ENCODE measurements at places on chromosomes 16 and 17.

GRCh38 chr17:20263595-20263994 lies 203.7 kb downstream of the LGALS9B start:
- DNase-seq: no peak

- peak; percentile 28 for DNase-seq
Observed at GRCh38 chr17:77269696-77270681, 129.2 kb downstream of the SEC14L1 start.

DNA sequence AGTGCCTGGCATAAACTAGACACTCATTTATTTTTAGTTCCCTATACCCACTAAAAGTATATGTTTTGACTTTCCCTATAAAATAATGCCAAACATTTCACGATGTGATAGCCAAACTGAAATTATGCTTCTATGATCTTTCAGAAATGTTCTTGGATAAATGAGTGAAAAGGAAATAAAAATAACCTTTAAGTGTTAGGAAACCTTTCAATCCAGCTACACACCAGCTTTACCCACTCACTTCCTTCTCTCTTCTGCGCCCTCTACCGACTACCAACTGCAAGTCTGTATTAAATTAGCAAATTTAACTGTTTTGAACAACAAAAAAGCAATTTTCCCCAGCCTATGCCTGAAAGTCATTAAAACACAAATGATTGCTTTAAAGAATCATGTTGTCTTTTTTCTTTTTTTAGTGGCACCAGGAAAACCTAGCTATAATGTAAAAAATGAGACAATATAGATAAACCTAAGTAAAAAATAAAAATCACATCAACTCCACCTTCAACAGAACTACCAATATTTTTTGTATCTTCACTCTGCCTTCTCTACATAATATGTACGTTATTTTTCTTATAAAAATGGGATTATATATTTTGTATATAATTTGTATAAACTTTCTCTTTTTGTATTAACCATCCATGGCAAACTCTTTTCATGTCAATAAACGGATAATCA lies 13.2 kb upstream of the TMEM100 start:
- DNase-seq: peak; percentile 48

DNA sequence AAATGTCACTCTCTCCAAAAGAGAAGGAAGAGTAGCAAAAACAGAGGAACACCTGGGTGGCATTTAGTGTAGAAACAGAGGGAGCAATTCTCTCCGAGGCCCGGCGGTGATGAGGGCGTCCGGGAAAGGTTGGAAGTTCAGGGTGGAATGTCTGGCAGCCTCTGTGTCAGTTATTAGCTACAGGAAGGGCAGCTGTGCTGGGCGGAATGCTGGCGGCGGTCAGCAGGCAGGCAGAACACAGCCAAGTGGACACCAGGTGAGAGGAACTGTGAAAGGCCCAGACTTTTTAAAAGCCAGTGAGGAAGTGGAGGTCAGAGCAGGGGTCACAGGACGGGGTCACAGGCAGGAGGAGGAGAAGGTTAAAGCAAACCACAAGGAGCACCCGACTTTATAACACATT lies 238.1 kb downstream of the NTN1 start:
- no peak for DNase-seq

- DNase-seq: no peak
Observed at GRCh38 chr17:33152783-33153182, 140.3 kb downstream of the ASIC2 start.

DNA sequence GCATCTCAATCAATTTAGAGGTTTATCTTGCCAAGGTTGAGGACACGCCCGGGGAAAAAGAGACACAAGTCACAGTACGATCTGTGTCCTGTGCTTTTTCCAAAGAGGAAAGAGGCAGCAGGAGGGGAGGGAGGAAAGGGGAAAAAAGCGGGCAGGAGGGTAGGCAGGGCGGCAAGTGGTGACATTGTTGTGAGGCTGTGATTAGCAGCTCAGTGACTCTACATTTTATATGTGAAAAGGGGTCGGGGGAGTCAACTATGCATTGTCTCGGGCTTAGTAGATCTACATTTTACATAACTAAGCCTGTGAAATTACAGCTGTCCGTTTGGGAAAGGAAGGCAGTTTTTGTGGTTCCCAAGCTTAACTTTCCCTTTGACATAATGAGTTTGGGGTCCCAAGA lies 22.2 kb upstream of the RIPOR1 start:
- no peak for DNase-seq

DNA sequence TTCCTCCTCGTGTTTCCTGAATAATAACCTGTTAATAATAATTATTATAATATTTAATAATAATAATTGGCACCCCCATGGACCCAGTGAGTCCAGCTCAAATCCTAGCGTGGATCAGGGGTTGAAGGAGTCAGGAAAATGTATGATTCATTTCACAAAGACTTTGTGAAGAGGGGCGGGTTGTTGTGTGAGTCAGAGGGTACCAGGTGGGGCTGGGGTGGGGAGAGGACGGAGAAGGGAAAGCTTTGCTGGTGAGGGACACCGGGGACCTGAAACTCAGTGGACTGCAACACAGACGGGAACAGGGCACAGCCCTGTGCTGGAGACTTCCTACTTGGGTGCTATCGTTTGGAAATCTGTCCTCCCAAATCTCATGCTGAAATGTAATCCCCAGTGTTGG lies 3.1 kb upstream of the ADORA2B start:
- DNase-seq: no peak
